ENCODE measurements at places on chromosomes 3 and 15. TPM values are rescaled to one million over a fixed set of nuclear protein-coding genes. Genes with fewer than 3 reads are reported as not detected.

The CHRFAM7A gene
- total RNA-seq: 3.9 TPM

The LHFPL4 gene
- 48.4 TPM for total RNA-seq

The IFT57 gene
- 55.7 TPM for total RNA-seq

The SLC51B gene
- not detected for total RNA-seq

The CIAO2A gene
- 36.3 TPM for total RNA-seq

The LRRC31 gene
- total RNA-seq: not detected
